GM23248 (cell line): ENCODE measurements at places on chromosomes 12 and 14.

GRCh38 chr12:1518591-1519516 is 75.5 kb downstream of the FBXL14 start:
- peak; percentile 83 for DNase-seq

- DNase-seq: no peak
Measured at GRCh38 chr14:22549324-22549962, 39.6 kb downstream of the DAD1 start.

GRCh38 chr12:44716711-44717110 is 159.4 kb downstream of the NELL2 start:
- no peak for DNase-seq

DNA sequence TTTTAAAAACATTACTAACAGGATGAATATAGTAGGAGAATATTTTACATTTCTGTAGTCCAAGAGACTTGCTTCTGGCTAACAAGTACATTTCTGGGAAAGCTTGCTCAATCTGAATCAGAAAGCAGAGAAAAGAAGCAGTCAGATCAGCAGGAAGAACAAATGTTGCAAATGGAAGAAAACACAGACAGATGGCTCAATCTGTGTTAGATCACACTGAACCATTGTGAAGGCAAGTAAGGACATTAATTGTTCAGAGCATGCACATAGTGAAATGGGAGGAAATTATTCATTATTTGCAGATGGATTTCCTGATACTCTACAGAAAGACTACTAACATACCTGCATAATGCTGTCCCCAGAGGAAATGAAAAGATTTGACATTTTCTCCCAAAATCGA is 65.2 kb upstream of the CNOT2 start:
- DNase-seq: peak; percentile 20

DNA sequence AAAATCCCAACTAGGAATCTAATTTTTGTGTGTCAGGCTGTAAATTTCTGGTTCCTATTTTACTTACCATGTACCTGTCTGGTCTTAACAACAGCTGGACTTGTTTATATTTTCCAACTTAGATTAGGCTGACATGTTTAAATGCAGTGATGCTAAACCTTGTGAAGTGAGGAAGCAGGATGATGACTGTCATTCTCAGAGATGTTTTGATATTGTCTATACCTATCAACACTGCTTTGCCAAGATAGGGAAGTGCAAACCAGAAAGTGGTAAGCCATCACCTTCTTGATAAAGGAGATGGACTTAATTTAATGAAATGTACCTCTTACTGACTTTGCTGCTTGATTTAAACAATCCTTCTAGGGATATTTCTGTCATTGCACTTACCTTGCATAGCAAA is 2.1 kb downstream of the BICD1 start:
- DNase-seq: no peak

- peak; percentile 100 for DNase-seq
Measured at GRCh38 chr12:122500685-122501488, at the start of gene ZCCHC8. TSS of gene ZCCHC8 (minus strand) at chr12:122500932. CDS start at chr12:122500840, 92 bp downstream.

- peak; percentile 85 for DNase-seq
Measured at GRCh38 chr12:69007101-69007854, 74.3 kb upstream of the CPM start.

DNA sequence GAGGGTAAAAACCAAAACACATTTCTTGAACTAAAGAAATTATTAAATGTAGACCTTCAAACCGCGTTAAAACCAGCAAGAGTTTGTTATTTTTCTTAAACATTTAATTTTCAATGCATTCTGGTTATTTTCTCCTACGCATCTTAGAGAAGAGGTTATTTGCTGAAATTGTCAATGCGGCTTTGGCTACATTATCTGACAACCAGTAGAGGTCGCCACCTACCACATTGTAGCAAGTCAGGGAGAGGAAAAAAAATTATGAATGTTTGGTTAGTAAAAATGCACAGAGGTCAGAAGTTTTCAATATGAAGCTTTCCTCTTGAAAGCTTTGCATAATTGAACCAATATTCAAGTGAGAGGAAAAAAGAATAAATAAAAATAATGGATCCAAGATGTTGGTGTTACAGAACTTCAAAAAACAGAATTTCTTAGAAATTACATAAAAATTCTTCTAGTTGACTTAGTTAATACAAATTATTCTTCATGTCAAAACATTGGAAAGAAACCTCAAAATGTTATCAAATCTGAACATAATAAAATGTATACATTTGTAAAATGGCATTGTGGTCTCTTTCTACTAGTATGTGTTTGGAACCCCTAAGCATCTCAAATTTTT is 159.4 kb upstream of the TMTC2 start:
- DNase-seq: peak; percentile 78

DNA sequence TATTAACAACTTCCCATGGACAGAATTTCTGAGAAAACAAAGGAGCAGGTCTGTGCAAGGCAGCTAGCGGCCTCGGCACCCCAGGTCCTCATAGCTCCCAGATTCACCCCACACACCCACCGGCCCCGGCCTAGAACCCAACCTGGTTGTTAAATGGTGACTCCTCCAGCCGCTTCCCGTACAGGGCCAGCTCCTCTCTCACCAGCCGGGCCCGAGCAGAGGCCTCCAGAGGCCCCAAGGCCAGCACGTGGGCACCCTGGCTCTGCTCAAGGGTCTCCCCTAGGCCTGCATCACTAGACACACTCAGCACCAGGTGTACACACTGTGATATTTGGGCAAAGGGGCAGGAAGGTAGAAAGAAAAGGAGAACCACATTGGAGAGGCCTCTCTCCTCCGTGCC is 30.3 kb downstream of the TEP1 start:
- no peak for DNase-seq

DNA sequence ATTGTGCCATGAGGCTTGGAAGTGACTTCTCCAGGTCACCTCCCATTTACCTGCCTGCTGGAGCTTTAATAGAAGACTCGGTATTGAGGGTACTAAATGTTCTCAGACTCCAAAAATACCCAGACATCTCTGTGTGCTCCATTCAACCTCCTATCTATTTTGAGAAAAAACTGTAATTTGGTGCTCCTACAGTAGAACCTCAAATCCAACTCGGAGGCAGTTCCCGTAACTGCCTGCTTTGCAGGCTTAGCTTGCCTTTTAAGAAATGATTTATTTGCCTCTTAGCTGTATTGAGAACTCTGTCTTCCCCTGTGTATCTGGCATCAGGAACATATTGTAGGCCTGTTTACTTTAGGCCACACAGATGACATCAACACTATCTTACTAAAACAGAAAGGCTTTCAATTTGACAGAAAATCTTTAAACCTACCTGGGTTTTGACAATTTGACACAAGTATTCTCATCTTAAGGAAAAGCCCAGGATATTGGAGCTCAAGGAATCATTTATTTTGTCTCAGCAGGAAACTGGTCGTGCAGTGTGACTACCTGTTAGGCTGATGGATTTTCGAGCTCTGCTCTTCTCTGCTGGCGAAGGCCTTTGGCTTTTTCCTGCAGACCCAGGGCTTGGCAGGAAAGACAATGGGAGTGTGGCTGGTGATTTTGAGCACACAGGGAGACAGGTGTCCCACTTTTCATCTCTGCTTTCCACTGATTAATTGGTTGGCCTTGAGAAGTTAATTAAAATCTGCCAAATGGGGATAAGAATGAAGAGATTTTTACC is 314.8 kb downstream of the SNAPC1 start:
- no peak for DNase-seq

GRCh38 chr14:91047174-91047753 is 13.2 kb downstream of the RPS6KA5 start:
- DNase-seq: no peak

DNA sequence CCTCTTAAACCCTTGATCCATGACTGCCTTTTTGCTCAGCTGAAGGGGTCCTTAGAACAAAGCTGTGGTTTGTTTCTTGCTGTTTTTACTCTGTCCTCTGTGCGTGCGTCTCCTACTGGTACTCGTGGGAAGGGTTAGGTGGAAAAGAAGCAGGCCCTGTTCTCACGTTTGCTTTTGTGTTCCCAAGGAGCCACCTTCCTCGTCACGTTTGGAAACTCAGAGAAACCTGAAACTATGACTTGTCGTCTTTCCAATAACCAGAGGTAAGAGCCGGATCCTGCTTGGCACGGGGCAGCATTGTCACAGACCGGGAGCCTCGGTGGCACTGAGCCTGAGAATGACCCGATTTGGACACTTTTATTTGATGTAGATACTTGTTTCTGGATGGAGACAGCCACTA is 13.1 kb downstream of the ZFYVE21 start:
- DNase-seq: no peak

DNA sequence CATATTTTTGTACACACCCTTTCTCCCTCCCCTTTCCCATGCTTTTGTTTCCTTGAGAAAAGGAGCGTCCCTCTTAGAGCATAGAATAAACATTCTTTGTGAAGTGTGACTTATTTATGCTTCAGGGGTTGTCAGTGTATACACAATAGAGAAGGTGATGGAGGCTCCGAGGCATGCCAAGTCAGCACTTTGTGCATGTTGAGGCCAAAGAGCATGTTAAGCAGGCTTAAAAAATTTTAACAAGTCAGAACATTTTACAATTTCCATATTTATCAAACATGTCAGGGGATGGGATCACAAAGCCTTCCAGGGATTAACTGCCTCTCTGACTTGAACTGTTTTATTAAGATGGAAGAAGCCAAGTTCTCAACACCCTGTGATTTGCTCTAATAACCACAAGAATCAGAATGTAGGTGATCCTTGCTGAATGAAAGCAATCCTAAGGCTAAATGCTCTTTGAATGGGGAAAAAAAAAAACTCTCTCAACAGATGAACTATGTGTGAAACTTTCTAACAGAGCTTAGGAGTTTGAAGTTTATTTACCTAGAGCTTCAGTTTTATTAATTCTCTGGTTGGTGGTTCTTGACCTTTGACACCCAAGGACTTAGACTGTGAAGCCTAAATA is 223.1 kb downstream of the RAD51B start:
- DNase-seq: no peak

- DNase-seq: no peak
Measured at GRCh38 chr12:56118688-56119357, 757 bp downstream of the ZC3H10 start.

GRCh38 chr12:29907461-29907860 is 123.7 kb upstream of the TMTC1 start:
- no peak for DNase-seq

GRCh38 chr12:64756376-64756775 is 2.8 kb downstream of the GNS start:
- DNase-seq: no peak

DNA sequence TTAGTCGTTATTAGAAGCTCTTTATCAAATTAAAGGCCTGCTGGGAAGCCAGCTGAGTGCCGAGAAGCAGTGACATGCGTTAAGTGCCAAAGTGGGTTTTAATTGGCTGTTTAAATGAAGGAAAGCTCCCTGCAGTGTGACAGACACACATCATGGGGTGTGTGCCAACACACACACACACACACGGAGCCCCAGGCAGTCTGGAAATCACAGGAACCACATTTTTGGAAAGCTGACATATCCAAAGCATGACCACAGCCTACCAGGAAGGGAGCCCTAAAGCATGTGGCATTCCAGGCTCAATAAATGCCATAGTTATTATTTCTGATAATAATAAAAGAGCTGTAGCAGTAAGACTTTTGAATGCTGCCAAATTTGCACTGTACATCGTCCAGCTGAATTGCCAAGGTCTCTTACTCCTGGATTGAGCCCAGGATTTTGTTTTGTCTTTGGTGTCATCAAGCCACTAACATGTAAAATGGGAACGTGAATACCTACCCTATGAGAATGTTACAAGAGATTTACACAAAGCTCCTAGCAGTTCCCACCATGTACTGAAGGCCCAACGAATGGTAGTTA is 135.1 kb downstream of the TMEM30B start:
- peak; percentile 82 for DNase-seq

DNA sequence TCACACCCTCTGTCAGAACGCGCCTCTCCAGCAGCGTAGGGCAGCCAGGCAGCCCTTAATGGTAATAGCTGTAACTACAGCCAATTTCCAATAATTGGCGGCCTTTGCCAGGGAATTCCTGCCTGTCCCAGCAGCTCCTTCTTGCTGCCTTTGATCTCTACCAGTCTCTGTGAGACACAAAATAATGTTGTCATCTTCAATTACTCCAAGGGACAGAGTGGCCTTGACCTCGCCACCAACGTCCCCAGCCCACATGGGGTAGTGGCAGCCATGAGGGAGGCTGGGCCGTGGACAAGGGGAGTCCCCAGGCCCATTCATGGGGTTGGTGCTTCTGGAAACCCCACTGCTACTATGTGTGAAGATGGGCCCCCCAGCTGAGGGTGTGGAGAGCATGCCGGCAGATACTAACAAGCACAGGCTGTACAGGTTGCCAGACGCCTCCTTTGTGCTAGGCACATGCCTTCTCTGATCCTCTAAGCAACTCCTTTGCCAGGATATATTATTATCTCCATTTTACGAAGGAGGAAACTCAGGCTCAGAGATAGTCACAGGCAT is 17.4 kb upstream of the CLMN start:
- DNase-seq: no peak

DNA sequence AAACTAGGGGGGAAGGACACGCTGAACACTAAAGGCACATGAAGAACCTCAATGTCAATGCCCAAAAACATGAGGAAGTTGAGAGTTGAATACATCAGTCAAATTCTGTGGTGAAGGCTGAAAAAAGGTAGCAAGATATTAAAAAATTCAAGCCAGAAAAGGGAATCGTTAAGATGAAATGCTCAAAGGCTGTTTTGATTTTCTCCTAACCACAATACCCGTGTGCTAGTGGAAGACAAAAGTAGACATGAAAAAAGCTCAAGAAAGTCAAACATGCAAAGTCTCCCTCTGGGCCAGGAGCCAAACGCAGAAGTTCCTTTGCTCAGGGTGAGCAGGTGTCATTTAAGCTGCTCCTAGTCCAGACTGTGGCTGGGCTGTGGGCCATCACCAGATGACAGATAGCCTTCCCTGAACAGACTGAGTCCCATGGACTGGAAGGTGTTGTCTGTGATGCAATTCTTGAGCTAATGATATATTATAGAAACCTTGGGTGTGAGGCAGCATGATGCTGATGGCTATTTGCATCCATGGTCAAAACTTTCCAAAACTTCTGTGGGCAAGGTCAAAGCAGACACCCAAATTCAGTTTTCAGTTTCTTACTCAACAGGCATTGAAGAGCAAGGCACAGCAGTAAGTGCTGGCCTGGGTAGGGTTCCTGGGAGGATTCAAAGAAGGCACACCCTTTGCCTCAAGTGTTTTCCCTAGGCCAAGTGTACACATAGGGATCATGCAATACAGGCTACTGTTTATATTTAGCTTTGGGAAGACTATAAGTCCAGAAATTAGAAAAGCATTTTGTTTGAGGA is 81.6 kb downstream of the MYRFL start:
- no peak for DNase-seq

DNA sequence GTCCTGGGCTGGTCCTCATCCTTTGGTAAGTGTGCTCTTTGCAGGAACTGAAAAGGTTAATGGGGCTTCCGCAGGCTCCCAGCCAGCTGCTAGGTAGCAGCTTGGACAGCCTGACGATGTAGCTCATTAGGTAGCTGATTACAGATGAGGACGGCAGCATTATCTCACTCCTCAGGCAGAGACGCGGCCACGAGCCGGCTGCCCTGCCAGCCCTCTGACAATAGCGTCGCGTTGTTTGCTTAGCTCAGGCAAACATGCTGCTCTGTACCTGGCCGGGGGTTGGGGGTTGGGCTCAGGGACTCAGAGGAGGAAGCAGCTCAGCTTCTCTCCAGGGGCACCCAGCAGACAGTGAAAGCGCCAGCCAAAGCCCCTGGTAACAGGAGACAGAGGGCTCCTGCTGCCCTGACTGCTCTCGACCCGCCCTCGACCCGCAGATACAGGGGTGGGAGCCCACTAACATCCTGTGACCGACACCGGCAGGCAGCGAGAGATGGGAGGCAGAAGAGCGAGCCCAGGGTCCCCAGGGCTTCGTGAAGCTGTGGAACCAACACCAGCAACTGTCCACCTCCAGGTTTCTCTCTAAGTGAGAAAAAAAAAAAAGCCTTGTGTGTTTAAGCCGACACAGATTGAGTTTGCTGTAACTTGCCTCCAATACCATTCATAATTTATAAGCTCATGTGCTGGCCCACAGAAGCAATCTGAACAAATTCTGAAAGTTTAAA is 53.4 kb upstream of the DLK1 start:
- no peak for DNase-seq

- no peak for DNase-seq
Measured at GRCh38 chr12:13478650-13479181, 282.2 kb downstream of the EMP1 start.
